ENCODE measurements at places on chromosomes 11 and 22.

- DNase-seq = no peak
Observed at GRCh38 chr11:28833169-28833568, 725.0 kb downstream of the METTL15 start.

DNA sequence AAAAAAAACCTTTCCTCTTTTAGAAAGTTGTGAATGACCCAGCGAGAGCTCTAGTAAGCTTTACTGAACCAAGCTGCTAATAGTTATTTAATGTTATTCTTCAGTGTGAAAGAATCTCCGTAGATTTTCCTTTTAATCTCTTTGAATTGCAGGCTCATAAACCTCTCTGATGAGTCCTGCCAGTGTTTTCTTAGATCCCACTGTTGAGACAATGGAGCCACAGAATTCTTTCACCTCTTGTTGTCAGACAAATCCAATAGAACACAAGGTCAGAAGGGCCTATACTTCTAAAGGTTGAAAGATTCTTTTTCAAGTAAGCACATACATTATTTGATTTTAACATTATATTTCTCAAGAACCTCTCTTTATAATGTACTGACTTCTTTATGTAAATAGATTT, 52.2 kb downstream of the DNAJC24 start:
- no peak for DNase-seq

- DNase-seq = peak; percentile 46
Observed at GRCh38 chr11:123494195-123495050, 64.4 kb downstream of the GRAMD1B start.

DNA sequence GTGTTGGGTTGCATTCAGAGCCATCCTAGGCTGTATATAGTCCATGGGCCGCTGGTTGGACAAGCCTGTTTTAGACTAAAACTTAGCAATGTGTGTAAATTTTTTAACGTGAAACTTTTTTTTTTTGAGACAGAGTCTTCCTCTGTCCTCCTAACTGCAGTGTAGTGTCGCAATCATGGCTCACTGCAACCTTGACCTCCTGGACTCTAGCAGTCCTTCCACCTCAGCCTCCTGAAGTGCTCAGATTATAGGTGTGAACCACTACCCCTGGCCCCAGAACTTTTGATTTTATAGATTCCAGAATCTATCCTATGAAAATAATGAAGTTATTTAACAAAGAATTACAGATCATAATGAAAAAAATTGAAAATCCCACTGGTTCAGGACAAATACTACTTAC, 29.9 kb upstream of the PANX2 start:
- DNase-seq = no peak

DNA sequence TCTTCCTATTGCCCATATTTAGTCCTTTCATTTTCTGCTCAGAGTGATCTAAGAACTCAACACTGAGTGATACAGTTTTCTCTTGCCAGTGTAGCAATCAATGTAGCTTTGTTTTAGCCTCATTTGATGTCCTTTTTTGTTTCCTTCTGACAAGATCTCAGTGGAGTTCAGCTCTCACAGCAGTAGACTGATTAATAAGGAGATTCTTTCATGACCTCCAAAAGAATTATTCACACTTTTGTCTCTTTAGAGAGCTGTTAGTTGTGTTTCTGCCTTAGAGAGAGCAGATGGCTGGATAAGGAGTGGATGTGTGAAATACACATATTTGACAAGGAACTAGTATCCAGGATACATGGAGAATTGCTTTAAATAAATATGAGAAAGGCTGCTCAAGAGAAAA, 6.6 kb upstream of the TMEM225 start:
- no peak for DNase-seq

- no peak for DNase-seq
Observed at GRCh38 chr11:78363024-78363619, 54.5 kb downstream of the GAB2 start.

- no peak for DNase-seq
Observed at GRCh38 chr11:64763526-64764039, 3.8 kb upstream of the PYGM start.

- DNase-seq = no peak
Observed at GRCh38 chr11:67581469-67581868, 2.1 kb upstream of the GSTP1 start.

- no peak for DNase-seq
Observed at GRCh38 chr11:102465696-102466095, 13.1 kb upstream of the TMEM123 start.

DNA sequence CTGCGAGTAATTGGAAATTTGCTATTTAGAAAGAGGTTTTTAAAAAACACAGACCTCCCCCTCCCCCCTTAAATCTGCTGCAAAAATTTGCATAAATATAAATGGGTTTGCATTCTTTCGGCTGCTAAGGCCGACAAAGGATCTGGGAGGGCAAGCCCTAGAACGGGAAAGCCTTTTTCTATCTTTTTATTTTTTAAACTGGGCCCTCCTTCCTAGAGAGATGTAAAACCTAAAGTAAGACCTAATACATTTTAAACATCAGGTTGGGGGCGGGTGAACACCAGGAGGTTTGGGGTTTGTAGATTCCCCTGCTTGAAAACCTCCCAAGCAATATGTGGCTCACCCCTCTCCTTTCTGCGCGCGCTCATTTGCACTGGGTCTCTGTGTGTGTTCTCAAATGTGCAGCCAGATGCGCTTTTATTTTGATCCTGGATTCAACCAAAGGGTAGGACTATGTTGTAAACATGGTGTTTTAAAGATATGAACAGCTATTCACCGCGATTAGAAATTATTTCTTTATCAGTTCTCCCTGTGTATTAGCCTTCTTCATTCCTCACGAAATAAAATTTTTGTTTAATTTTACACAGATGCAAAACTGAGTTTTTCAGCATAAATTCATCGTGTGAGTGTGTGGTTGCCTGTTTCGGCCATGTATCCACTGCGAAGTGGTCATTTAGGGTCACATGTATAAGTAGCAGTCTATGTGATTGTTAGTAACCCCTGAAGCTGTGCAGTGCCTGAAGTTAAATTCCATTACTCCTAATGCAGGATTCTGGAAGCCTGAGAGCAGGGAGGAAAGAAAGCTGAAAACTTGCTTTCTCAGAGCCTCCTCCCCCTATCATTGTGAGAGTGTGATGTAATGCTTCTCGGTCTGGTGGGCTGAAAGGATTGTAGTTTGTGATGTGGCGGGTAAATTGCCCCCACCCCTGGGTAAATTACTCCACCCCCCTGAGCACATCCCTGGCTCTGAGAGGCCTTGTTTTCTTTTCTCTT, 988 bp downstream of the TNRC6B start:
- peak; percentile 31 for DNase-seq

- DNase-seq = no peak
Observed at GRCh38 chr11:46528445-46529094, 65.3 kb downstream of the AMBRA1 start.

DNA sequence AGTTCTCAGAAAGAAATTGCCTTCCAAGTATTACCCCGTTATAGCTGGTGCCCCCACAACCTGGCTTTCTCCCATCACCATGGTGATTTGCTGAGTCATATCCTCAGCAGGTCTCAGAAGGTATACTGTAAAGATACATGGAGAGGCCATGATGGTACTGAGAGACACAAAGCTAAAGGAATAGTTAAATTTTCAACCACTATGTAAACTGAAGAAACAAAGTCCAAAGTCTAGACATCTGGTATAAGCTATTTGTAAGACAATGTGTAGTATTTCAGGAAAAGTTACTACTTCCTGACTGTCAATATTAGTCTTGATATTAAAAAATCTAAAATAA, 377.1 kb downstream of the DCDC1 start:
- DNase-seq = no peak

- DNase-seq = no peak
Observed at GRCh38 chr11:85180528-85180927, 446.6 kb downstream of the DLG2 start.

- no peak for DNase-seq
Observed at GRCh38 chr11:10591741-10592140, 23.3 kb upstream of the LYVE1 start.

All from brain microvascular endothelial cell (primary cell).